ENCODE measurements at places on chromosomes 13 and 19.

DNA sequence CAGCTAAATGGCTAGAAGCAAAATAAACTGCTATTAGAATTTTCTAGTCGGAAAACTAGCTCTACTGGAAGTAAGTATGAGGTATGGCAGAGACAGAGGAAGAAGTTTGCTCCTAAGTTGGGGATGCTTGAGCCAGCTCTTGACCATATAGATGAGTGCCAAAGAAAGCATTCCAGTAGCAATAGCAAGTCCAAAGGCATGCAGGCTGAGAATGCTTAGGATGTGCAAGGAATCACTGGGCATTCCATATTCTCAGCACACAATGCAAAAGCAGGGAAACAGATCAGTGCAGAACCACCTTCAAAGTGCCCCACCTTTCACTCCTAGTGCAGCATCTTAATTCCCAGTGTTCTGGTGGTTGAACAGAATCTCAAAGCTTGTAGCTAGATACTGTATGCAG is 32.9 kb downstream of the SERTM1 start:
- no peak overlapping the region for H3K27ac ChIP-seq
- DNase-seq, result no peak
- H3K4me1 ChIP-seq, result no peaks in the 10 kb centered on the region

- H3K27ac ChIP-seq, result no peak overlapping the region
- DNase-seq, result no peak
- peaks cover 74% of the 10 kb centered on the region for H3K27me3 ChIP-seq
- H3K4me3 ChIP-seq, result no peak overlapping the region
- H3K4me1 ChIP-seq, result no peaks in the 10 kb centered on the region
Observed at GRCh38 chr13:78599645-78600279, 3.6 kb downstream of the POU4F1 start.

- no peaks in the 10 kb centered on the region for H3K27me3 ChIP-seq
- no peaks in the 10 kb centered on the region for H3K4me1 ChIP-seq
- H3K36me3 ChIP-seq, result peaks cover 8% of the 10 kb centered on the region
- no peak overlapping the region for H3K27ac ChIP-seq
- no peak overlapping the region for H3K4me3 ChIP-seq
Observed at GRCh38 chr13:86608701-86609100, 809.5 kb upstream of the SLITRK6 start.

DNA sequence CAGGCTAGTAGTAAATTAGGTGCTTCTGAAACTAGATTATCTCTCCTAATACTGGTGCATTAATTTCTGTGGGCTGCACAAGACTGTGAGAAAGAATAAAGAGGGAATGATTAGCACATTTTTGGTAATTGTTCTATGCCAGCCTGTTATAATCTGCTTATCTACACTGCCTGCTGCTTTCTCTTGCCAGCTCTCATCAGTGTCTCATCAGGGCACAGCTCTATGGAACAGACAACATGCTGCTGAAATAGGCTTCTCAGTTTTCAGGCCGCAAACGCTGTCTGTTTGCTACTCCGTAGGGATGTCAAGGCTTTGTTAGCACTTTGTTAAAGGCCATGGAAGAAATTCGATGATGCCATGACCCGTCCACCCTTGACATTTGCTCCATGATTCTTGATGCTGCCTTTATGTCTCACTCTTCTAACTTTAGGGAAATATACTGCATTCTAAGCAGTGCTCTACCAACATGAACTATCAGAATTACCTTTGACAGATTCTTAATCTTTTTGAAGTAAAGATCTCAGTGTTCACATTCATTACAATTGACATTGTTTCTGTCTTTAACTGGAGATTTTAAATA is 84.0 kb upstream of the PRR20A start:
- no peak overlapping the region for H3K27ac ChIP-seq
- no peak for DNase-seq
- no peaks in the 10 kb centered on the region for H3K4me1 ChIP-seq
- H3K4me3 ChIP-seq, result no peak overlapping the region
- H3K36me3 ChIP-seq, result no peaks in the 10 kb centered on the region

Measured in MCF 10A (cell line).